ENCODE measurements at places on chromosomes 4 and X.

- DNase-seq, result no peak
Measured at GRCh38 chrX:13078739-13079444, 34.5 kb upstream of the FAM9C start.

DNA sequence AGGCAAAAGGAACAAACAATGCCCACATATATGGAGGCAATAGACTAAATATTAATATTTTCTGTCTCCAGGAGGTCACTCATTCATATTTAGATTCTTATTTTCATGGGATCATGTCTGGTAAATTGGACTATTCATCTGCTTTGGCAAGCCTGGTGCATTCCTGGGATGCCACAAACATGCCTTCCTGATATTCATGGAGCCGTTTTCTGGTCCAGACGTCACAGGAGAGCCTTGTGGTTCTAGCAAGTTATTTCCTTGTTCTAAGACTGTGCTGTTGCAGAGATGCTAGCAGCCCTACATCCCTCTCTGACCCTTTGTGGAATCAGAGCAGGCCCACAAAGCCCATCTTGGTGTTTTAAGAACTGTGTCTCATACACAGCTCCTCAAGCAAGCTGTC, 16.1 kb upstream of the EXOSC9 start:
- DNase-seq, result no peak

- DNase-seq, result no peak
Measured at GRCh38 chr4:76690011-76690905, 207.7 kb downstream of the SOWAHB start.

DNA sequence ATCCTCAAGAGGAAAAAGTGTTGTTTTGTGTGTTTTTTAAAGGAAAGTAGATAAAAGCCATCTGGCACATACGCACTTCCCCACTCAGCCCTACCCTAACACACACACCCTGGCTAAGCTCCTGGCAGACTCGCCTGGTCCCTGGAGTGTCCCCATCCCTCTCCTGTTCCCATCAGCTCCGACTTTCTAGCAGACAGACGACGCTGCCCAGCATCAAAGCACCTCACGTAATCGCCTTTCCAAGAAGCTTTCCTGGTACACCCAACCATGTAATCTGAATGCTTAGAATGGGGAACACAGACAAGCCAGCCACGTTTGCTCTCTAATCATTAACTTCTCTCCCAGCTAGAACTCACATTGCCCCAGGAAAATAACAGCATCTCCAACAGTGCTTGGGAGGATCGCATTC, 116.2 kb downstream of the AFAP1 start:
- no peak for DNase-seq

DNA sequence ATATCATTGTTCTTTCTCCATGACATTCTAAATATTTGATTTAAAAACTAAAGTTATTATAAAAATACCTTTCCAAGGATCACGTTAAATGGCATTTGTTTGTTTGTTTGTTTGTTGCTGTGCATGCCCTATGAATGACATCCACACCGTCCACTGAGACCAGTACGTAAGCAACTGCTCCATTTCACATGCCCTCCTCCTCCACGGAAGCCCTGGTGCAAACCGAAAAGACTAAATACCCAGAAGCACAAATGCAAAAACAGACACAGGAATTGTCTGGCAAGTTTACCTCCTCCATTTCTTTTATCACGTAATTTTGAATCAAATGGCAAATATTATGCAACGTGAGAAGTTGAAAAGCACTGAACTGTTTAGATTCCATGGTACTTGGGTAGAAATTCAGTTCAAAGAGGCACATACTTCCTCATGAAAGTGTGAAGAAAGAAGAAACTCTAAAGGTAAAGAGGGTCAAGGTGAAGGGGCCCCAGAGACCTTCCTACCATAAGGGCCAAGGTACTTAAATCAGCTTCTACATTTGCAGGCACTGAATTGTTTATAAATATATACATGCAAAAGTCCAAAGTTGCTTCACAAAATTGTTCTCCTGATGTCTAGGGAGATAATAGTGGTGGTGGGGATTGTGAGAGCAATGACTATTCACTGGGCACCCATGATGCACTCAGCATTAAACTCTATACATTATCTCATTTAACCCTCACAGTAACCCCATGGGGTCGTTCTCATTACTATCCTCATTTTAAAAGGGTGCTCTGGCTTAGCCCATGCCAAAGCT, 23.4 kb downstream of the IRF2 start:
- DNase-seq, result no peak

DNA sequence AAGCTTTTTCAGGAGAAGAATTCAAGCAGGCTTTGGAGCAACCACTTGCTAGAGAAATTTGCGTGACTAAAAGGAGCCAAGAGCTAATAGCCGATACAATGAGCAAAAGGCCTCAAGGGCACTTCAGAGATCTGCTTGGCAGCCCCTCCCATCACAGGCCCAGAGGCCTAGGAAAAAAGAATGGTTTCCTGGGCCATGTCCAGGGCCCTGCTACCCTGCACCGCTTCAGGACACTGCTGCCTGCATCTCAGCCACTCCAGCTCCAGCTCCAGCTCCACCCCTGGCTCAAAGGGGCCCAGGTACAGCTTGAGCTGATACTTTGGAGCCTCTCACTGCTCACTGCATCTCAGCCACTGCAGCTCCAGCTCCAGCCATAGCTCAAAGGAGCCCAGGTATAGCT, 98.9 kb downstream of the FAM13A start:
- no peak for DNase-seq

DNA sequence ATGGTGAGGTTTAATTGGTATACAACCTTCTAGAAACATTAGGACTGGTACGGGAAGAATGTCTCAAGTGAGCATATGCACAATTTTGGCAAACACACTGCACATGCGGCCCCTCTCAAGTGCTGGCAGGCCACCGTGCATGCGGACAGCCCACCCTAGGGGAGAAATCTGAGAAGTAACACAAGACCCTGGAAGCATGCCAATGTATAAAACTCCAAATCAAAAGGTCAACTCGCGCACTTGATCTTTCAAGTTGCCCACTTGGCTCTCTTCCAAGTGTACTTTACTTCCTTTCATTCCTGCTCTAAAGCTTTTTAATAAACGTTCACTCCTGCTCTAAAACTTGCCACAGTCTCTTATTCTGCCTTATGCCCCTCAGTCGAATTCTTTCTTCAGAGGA, 488.3 kb downstream of the CFAP47 start:
- DNase-seq, result no peak

DNA sequence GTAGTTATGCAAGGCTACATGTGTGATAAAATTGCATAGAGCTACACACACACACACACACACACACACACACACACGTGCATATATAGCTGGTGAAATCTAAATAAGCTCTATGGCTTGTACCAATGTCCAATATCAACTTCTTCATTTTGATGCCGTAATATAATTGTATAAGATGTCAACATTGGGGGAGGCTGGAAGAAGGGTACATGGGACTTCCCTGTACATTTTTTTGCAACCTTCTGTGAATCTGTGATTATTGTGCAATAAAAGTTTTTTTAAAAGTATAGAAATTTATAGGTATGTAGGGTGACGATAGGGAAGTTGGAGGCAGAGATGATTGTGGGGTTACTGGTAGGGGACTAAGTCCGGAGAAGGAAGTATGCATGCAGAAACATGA, 105.5 kb downstream of the HDAC8 start:
- DNase-seq, result no peak

- no peak for DNase-seq
Measured at GRCh38 chrX:149758068-149758714, 15.7 kb upstream of the HSFX1 start.

DNA sequence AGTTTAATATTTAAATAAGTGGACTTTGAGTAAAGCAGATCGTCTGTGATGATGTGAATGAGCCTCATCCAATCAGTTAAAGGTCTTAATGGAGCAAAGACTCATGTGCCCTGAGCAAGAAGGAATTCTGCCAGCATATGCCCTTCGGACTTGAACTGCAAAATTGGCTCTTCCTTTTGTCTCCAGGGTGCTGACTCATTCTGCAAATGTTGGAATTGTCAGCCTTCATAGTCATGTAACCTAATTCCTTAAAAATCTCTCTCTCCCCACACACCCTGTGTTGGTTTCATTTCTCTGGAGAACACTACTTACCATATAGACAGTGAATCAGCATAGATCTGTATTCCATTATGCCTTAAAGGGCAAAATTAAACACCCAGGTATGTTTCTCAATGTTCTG, 609.8 kb upstream of the GALNTL6 start:
- DNase-seq, result no peak

GRCh38 chr4:6152869-6153705, 47.3 kb downstream of the JAKMIP1 start:
- DNase-seq, result no peak

GRCh38 chr4:6071191-6071958, 53.1 kb upstream of the C4orf50 start:
- DNase-seq, result no peak

GRCh38 chr4:33625748-33626147, 2618.6 kb downstream of the ARAP2 start:
- DNase-seq, result no peak

All from inflammatory macrophage (primary cell).